ENCODE measurements at places on chromosomes 2 and 18.

- no peak for DNase-seq
Observed at GRCh38 chr2:230944123-230944653, 19.1 kb upstream of the GPR55 start.

DNA sequence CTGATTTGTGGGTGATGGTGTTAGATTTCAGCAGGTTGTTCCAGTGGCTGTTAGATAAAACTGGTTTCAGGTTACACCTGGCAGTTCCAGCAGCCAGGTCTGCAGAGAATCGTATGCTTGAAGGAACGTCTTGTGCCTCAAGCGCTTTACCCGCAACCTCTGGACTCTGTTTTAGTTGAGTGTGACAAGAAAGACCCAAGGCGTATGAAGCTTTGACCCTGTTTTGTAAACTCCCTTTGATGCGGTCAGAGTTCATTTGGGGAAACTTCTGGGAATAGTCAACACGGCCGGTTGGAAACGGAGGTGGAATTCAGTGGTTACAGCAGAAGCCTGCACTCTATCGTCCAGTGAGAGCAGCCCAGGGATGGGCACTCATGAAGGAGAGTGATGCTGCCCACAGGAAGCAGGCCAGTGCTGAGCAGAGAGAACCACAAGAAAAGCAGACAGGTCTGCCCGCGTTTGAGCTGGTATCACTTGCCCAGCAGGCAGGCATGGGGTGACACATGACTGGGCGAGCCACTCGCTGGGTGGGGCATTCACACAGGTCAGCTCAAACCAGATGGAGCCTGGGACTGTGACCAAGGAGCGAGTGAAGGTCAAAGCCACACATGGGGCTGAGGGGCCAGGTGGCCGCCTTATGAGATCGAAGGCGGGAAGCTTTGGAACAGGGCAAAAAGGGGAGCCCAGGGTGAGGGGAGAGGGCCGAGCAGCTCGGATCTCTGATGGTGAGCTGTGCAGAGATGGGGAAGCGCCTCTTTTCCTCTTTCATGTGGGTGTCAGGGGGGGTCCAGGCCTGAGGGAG, 99.6 kb upstream of the MBOAT2 start:
- no peak for DNase-seq

GRCh38 chr2:3839476-3839875, 136.1 kb downstream of the DCDC2C start:
- peak; percentile 27 for DNase-seq

GRCh38 chr2:207983641-207984042, 41.7 kb downstream of the PLEKHM3 start:
- DNase-seq: no peak

GRCh38 chr2:238382381-238382781, 44.3 kb upstream of the ASB1 start:
- no peak for DNase-seq
